MG63 (cell line): ENCODE measurements at places on chromosomes 6 and 20.

DNA sequence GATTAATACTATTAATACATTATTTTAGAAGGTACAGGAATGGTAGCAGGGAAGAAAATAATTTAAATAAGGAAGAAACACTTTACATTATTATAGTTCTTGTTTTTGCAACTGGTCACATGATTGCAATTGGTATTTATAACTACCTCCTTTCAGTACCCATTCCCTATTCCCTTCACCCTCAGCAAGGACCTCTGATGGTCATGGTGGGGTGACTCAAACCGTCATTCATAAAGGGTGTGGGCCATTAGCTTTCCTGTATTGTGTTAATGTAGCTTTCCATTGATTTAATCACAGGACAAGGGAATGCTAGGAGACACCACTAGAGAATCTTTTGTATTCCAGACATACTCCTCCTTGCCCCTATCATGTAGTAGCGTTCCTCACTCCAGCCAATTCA, 47.2 kb upstream of the TMEM244 start:
- no peak for DNase-seq

- no peak for DNase-seq
These were observed 1130.1 kb downstream of the HACE1 start for GRCh38 chr6:103729658-103730057.

DNA sequence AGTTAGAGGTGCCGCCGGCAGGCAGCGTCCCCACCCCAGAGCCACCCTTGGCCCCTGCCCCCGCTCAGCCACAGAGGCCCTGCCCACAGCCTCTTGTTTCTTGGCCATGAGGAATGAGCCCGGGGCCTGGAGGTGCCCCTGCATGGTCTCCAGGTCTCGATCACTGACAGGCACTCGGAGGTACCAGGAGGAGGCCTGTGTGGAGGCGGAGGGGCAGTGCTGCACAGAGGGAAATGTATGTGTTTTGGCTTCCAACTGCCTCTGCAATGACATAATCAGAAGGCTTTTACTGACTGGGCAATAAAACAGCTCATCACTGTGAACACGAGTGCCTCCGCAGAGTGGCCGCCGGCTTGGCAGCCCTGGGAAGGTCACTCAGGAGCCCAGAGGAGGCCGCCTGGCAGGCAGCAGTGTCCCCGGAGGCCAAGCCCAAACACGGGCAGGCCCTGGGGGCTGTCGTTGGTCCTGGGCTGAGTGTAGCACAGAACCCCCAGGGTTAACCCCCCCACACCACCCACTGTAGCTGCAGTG, 61.1 kb upstream of the GATA5 start:
- DNase-seq: peak; percentile 78

DNA sequence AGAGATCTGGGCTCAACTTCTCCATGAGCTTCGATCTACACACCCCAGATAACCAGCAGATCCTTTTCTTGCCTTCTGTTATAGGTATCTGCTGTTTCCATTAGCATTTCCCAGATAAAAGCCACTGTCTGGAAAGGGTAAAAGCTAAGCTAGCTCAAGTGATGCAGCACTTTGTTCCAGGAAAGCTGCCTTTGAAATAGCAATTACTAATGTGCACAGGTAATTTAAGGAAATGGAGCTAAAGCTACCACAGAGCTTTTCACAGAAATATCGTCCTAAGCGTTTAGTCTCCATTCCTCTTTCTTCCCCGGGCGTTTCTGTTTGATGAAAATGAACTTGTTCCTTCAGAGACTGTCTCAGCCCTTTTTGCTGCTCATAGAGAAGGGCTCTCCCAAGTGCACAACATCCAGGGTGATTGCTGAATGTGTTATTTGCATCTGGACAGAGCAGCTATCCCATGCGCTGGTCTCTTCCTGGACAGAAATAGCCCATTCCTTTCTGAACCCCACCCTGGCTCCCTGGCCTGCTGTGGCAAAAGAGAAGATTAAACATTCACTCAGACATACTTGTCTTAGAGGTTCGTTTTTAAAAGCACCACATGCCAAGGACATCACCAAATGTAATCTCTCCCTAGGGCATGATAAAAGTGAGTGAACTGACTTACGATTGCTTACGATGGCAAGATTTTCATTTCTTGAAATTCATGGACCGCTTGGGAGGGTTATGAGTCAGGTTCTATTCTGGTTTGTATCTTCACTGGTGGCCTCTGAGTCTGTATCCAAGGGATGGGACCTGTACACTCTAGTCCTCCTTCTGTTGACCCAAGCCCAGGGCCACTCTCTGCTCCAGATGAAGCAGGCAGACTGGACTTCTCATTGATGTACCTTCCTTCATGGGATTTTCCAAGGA, 429.1 kb upstream of the CDH4 start:
- DNase-seq: no peak

DNA sequence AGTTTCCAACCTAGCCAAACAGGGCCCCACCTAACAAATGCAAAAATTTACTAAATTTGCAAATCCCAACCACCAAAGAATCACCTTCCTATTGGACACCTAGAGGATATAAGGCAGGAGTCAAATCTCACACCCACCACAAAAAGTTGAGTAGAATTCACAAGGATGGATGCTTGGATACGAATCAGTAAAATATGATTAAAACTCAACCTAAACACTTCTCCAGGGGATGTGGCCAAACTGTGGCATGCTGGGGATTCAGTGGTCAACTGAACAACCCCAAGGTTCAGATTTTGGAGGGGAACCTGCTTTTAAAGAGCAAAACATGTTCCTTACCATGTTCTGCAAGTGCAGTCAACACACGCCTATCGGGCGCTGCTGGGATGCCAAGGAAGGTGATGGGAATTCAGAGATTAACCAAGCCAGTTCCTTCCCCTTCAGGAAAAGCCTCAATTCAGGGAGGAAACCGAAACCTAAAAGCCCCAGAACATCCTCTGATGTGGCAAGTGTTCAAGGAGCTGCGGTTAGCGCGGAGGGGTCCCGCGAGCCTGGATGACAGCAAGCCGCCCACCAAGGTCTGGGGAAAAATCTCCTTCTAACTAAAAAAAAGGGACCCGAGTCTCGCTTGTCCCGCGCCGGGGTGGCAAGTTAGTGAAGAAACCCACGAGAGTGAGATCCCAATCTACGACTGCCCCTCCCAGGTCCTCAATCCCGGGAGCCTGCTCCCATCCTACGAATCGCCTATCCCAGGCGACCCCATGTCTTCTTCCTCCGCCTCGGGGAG, 902 bp downstream of the SAMHD1 start:
- DNase-seq: peak; percentile 33

- peak; percentile 24 for DNase-seq
These were observed 2.1 kb downstream of the NQO2 start for GRCh38 chr6:3001773-3002293.

GRCh38 chr20:63558804-63559484, 5.0 kb downstream of the FNDC11 start:
- no peak for DNase-seq

DNA sequence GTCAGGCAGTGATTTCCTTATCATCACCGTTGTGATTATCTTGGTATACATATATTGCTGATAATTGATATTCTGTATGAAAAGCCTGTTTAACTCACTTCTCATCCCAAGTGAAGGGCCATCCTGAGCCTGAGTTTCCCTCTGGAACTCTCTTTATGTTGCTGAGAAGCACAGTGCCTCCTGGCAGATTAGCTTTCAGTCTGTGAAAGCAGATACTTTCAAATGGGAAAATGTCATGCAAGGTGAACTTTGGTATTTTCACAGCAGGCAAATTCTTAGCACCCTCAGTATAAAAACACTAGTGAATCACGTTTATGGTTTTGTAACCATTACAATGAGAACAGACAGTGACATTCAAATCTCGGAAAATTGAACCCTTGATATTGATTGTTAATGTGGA, 151.6 kb downstream of the PRIM2 start:
- no peak for DNase-seq

- DNase-seq: no peak
These were observed 159.8 kb downstream of the PLCB1 start for GRCh38 chr20:8291873-8292272.

DNA sequence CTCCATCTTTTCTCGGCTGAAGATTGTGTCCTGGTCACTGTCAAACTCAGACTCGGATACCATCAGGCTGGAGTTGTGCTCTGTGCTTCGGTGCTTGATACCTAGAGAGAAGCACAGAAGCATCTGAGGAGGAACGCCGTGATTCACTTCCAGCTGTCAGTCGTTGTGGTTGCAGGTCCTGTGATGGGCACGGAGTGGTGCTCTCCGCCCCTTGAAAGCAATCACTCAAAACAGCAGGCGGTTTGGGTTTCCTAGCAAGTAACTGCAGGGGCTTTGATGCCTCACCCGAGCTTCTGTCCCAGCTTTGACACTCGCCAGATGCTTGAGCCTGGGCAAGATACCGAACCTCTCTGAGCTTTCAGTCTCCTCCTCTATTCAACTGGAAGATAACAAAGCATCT, 52.5 kb downstream of the ALDH5A1 start:
- DNase-seq: peak; percentile 21

DNA sequence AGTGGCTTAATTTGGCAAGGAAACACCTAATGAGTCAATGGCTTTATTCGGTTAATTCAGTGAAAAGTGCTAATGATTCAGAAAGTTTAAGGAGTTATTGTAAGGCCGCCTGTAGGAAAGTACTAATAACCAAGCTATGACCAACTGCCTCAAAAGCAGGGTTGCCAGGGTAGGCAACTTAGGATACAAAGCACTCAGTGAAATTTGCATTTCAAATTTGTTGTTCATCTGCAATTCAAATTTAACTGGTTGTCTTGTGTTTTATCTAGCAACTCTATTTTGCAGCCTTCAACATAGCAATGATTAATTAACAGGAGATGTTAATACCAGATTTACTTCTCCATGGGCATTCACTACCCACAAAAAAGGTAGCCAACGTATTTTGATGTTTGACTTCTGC, 412.3 kb downstream of the PRKN start:
- no peak for DNase-seq

- no peak for DNase-seq
These were observed 52.8 kb upstream of the CITED2 start for GRCh38 chr6:139427199-139427598.

- DNase-seq: no peak
These were observed 10.4 kb downstream of the DEFB129 start for GRCh38 chr20:237489-237888.

DNA sequence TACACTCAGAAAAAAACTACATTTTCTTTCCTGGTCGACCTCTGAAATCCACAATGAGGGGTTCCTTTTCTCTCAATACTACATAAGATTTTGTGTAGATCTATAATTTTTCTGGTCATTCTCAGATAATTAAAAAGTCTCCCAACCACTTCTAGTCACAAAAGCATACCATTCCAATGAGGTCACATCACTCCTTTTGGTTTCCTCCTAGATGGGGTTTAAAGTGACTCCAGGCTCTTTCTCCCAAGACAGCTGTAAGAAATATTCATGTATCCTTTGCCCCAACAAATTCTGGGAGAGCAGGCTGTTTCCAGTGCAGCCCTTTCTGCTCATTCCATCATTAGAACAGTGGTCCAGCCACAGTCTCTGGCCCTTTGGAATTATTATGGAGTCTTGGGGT, 43.1 kb upstream of the BEND6 start:
- DNase-seq: no peak

DNA sequence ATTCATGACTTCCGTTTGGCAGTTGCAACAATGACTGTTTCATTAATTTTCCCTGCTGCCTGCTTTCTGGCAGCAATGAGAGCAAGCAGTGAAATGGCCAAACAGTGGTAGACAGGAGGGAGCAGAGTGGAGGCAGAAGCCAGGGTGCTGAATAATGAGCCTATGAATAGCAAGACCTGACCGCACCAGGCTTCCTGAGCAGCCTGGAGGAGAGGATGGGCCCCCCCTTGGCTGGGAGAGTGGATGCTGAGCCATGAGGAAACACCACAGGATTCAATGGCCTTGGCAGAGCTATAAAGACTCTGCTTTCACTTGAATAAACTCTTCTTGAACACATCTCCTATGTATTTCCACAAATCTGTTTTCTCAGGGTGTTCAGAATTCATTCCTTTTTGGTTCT, 68.1 kb upstream of the SNRPB2 start:
- DNase-seq: peak; percentile 76

DNA sequence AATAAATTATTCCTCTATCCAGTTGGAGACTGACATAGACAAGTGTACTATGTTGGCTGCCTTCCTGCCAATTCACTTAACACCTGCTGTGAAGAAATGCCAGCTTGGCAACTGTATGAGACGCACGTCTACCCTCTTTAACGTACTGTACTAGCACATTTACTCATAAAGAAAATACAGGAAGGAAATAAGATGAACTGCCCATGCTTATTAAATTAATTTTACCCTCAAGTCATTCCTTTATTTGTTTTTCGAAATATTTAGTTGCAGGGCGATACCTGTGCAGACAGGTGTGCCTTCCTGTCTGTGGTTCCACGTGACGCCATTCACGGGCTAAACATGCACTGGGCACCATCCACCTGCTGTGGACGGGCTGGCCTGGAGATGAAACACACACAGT, 52.0 kb downstream of the PSMG4 start:
- DNase-seq: no peak

GRCh38 chr6:54695815-54696214, 150.8 kb upstream of the FAM83B start:
- no peak for DNase-seq

DNA sequence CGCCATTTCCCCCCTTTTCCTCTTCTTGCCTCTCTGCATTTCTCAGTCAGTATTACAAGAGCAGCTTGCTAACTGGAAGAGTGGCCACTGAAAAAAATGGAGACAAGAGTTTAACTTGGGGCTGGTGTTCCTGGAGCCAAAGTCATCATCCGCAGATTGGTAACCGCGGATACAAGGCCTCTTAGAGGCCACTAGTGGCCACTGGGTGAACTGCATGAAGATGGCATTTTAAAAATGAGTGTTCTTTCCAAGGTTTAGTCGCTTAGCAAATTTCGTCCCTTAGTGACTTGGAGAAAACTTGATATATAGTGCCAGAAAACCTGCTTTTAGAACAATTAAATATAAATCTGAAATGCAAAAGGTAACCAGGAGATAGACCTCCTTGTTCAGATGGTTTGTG, 4.8 kb downstream of the F13A1 start:
- DNase-seq: peak; percentile 8

DNA sequence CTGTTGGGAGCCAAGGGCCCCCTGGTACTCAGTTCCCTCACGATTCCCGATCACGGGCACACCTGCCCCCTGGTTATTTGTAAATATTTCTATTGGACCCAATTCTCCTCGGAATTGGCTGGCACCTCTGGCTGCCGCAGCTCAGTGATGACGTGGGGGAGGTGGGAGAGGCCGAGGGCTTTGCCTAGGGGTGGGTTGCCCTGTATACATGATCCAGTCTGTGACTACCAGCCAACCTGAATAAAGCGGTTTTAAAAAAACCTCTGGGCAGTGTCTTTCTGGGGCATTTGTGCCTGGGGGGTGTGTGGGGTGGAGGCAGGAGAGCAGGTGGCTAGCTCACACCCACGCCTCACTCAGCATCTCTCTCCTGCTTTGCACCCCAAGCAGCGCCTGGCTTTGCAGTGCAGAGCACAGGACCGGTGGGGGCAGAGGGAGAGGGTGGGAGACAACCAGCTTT, 42.2 kb downstream of the VSTM2L start:
- DNase-seq: no peak

DNA sequence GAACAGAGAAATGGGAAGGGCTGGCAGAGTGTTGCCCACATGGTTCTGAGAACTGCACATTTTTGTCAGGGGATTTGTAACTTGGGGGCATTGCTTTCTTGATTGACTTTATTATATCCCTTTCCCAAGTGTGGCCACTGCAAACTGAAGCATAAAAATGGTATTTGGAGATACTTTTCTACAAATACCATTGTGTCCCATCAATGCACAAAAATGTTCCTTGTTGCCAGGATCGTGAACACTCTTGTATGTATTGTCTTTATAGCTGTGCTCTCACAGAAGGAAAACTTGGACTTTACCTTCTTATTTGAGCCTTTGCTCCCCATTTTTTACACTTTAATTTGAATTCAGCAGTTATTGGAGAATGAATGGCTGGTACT, 57.1 kb upstream of the C20orf144 start:
- DNase-seq: no peak

GRCh38 chr6:105588123-105588710, 185.3 kb upstream of the PREP start:
- DNase-seq: no peak
